ENCODE measurements at places on chromosomes 7 and 10.

DNA sequence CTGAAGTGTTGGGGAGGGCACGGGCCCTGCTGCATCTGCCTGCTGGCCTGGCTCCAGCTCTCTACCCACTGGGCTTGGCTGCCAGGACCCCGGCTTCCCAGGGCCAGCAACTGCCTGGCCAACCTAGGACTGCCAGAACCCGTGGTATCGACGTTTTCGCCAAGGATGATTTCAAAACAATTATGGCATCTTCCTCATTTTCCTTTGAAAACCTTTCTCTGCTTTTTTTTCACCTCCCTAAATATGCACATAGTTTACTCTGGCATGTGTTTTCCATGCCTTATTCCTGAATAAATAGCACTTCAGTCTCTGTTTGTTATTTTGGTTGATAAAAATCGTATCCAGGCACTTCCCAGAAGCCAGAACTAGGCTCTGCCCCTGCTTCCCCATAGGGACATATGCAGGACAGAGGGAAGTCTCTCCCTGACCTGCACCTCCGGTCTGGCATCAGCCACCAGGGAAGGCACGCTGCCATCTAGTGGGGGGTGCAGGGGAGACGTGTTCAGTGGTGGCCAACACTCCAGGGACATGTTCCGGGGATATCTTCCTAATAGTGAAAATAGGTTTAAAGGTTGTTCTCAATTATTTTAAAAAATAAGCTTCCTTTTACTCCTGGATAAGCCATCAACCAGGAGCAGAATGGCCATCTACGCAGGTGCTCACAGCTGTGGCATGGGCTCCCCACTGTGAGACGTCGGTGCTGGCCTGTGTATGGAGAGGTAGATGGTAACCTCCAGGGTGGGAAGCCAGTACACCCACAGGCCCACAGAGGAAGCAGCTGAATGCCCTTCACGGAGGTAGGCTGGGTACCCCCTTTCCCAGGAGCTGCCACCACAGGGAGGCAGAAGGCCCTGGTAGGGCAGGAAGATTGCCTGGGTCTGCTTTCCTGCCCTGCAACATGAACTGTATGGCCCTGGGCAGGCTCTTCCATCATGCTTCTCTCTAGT, 30.7 kb upstream of the ANTXRL start:
- no peak for DNase-seq

- DNase-seq, result peak; percentile 73
Observed at GRCh38 chr10:89516149-89516832, 19.1 kb downstream of the SLC16A12 start.

GRCh38 chr10:48361176-48361575, 54.7 kb downstream of the MAPK8 start:
- DNase-seq, result no peak

- no peak for DNase-seq
Observed at GRCh38 chr10:18325889-18326531, 185.8 kb downstream of the CACNB2 start.

- no peak for DNase-seq
Observed at GRCh38 chr7:79453266-79453557, 255 bp downstream of the MAGI2 start.
